HS-27A (cell line): ENCODE measurements at places on chromosomes 2 and 18.

DNA sequence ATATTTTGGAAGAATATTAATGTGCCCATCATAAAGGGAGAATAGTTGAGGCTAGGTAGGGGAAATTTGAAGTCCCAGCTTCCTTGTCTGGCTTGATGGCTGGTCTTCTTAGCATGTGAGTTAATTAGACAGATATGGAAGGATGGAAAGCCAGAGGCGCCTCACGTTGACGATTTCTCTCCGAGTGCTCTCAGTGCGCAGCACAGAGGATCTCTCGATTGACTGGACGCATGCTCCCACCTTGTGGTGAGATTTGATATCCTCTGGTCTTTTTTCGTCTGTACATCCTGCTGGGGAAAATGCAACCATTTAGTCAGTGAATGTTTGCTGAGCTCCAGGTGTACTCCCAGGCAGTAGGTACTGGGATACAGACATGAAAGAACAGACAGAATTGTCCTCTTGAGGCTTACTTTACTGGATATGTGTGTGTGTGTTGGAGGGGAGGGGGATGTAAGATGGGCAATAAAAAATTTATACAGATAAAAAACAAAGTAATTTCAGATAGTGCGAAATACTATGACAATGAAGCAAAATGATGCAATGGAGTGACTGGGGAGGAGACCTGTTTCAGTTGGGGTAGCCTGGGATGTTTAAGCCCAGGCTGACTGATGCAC lies 66.9 kb upstream of the ZNG1B start:
- DNase-seq, result peak; percentile 46

DNA sequence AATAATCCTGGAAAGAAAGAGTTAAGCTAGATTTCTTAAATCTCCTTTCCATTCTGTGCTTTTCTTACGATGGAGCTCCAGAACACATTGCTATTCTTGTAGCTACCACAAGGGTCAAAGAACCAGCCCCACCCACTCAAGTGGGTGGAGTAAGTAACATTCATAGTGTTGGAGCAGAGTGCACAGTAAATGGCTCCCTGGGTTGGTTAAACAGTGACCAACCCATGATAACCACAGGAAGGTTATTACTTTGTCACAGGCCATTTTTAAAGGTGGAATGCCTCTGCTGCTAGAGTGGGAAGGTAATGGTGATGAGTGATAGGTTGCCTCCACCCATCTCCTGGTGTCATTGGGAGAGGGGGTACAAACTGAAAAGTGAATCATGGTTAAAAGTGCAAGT lies 13.9 kb downstream of the ARPC2 start:
- no peak for DNase-seq

DNA sequence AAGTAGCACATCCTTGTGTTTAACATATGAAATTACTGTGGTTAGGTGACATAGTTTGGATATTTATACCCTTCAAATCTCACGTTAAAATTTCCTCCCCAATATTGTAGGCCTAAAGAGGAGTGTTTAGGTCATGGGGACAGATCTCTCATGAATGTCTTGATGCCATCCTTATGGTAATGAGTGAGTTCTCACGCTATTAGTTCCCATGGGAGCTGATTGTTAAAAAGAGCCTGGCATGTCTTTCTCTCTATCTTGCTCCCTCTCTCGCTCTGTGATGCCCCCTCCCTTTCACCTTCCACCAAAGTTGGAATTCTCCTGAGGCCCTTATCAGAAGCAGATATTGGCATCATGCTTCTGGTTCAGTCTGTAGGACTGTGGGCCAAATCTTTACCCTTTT lies 660.1 kb downstream of the ADCYAP1 start:
- no peak for DNase-seq

DNA sequence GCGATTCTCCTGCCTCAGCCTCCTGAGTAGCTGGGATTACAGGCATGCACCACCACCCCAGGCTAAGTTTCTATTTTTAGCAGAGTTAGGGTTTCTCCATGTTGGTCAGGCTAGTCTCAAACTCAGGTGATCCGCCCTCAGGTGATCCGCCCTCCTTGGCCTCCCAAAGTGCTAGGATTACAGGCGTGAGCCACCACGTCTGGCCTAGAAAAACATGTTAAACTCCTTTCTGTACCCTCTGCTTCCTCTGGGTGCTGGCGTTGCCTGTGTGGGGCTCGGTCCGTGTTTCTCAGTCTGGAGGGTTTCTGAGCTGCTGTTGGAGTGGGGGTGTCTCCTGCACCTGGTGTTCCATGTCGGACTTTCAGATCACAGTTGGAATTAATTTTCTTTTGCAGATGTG lies 17.9 kb downstream of the LDLRAD4 start:
- DNase-seq, result no peak

GRCh38 chr18:76588601-76589226 lies 93.7 kb upstream of the ZNF516 start:
- DNase-seq, result no peak

DNA sequence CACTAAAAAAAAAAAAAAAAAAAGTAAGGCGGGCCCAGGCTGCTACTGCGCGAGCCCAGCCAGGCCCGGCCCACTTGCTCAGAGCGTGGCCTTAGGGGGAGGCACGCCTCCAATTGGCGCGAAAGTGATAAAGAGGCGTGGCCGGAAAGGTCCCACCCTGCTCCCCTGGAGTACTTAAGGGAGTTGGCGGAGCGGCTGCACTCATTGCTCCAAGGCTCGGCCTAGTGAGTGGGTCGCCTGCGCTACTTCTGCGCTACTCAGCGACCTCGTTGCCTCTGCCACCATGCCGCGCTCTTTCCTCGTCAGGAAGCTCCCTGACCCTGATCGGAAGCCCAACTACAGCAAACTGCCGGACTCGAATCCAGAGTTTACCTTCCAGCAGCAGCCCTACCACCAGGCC lies 36.9 kb downstream of the UNC80 start:
- DNase-seq, result no peak

DNA sequence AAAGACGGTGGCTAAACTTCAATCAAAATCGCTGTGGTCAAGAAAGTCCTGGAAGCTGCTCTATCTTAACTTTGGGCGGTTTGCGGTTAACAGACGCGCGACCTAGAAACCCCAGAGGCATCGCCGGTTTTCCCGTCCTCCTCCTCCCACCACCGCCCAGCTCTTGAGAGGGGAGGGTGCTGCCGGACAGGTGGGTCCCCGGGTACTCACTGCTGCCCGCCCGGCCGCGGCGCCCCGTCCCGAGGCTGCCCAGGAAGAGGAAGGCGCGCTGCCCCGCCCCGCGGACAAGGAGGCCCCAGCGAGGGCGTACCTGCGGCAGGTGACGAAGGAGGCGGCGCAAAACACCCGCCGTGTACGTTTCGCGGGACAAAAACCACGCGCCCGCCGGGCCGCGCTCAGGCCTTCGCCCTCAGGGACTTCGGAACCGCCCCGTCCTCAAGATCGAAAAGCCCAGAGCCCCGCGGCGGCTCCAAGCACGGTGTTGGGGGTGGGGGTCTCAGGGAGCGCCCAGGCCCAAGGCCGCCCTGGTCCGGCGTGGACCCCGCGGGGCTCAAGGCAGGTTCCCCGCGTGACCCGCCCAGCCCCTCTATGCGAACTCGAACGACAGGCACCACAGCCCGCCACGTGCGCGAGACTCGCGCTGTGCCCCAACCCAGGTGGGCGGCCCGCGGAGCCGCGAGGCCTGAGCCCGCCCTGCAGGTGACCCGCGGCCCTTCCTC lies at the start of gene SH3YL1:
Gene SH3YL1, minus strand, starts transcription at position 259 of the 719 bp plus-strand sequence. Its CDS starts 48 bp downstream, at position 211.
- no peak for DNase-seq

DNA sequence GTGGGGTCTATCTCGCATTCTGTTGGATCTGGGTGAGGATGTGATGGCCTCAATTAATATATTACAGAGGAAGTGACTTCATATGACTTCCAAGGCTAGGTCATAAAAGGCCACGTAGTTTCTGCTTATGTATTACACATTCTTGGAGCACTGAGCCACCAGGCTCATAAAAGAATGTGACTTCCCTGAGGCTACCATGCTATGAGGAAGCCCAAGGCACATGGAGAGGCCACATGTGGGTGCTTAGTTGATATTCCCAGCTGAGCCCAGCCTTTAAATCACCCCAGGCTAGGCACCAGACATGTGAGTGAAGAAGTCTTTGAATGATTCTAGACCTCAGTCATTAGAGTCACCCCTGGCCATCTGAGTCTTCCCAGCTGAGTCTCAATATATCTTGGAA lies 13.3 kb upstream of the REEP1 start:
- DNase-seq, result no peak

- no peak for DNase-seq
Observed at GRCh38 chr2:52473526-52473925, 1294.1 kb upstream of the CHAC2 start.
